Myocyte (in vitro differentiated cells): ENCODE measurements at places on chromosomes 13 and 19.

DNA sequence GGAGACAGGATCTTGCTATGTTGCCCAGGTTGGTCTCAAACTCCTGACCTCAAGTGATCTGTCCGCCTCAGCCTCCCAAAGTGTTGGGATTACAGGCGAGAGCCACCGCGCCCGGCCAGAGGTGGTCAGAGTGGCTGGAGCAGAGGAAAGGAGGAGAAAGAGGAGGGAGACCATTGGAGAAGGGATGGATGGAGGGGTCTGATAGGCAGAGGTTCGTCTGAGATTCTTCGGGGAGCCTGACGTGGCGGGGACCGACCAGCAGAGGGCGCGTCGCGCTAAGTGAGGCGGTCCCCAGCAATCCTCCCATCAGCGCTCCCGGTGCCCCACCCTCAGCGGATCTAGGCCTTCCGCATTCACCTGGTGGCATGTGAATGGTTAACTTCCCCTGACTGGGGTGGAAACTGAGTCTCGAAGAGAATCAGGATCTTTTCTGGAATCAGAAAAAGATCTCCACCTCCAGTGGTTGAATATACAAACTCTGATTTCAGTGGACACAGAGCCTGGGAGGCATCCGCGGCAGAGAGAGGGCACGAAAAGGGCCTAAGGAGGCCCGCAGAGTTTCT, 8.8 kb downstream of the GTPBP3 start:
- DNase-seq, result peak; percentile 64

DNA sequence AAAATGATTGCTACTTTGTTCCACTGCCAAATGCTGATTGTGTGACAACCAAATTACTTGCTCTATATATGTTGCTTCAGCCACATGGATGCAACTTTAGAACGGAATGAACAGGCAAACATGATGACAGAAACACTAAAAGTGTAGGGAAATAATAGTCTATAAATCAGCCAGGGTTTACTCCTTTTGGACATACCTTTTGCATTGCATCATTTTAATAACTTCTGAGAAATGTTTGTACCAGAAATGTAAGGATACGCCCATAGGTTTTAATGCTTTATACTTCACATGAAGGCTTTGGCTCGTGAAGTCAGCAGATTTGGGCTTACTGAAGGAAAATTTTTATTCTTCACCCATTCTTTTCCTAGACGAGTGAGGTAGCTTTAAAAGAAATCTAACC, 141.0 kb downstream of the POSTN start:
- no peak for DNase-seq

DNA sequence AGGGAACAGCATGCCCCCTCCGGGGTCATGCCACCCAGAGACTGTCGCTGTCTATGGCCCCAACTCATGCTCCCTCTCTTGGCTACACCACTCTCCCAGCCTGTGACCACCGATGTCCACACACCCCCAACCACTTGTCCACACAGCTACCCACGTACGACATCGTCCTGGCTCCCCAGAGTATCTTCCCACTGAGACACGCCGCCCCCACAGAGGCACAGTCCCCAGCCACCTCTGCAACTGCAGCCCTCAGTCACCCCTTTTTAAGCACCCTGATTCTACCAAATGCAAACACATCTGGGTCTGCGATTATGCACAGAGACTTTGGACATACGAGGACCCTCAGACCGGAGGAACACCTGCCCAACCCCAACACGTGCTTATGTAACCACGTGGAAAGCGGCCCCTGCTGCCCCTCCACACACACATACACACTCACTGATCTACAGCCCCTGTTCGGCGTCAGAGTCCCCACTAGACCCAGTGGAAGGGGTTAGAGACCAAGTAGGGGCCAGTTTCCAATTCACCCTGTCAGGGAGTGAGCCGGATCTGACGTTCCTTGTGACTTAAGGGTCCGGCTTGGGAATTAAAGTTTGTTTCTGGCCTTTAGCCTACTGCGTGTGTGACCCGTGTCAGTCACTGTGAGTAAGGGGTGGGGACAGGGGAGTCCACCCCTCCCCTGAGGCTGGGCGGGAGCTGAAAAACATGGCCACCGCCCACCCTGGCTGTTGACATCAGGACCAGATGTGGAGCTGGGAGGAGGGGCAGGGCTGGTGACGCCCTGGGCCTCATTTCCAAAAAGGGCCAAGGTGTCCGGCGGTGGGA, 11.9 kb upstream of the AXL start:
- no peak for DNase-seq

DNA sequence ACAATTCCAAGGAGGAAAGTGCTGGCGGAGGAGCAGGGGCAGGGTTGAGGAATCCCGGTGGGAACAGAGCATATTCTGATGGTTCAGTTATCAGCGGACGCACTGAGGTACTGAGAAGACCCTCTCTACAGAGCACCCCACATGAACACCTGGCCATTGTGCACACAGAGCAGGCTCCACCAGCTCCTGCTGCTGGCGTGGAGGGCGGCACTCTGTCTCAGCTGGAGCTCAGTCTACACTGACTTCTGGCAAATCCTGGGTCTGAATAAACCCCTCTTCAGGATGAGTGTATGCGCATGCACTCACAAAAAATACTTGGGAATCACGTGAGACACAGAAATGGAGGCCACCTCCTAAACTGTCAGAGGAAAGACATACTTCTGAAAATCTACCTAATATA, 114.4 kb upstream of the IRS2 start:
- no peak for DNase-seq

DNA sequence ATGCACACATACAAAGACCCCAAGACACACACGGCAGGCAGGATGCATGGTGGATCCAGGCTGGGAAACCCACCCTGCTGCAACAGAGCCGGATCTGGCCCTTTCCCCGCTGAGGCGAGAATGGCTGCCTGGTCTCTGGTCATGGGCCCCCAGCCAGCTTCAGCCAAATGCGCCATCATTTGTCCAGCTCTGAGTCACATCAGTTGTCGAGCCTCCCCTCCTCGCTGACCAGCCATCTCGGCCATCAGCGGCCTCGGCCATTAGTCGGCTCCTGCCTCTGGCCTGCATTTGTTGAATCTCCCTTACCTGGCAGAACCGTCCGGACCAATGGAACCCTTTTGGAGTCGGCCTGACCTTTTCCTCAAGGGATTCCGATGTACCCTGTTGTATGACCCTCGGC, 38.5 kb upstream of the POU2F2 start:
- no peak for DNase-seq

- DNase-seq, result no peak
Measured at GRCh38 chr19:49862391-49863253, 4.8 kb downstream of the PNKP start.

- no peak for DNase-seq
Measured at GRCh38 chr13:100536643-100537180, 51.9 kb downstream of the GGACT start.

DNA sequence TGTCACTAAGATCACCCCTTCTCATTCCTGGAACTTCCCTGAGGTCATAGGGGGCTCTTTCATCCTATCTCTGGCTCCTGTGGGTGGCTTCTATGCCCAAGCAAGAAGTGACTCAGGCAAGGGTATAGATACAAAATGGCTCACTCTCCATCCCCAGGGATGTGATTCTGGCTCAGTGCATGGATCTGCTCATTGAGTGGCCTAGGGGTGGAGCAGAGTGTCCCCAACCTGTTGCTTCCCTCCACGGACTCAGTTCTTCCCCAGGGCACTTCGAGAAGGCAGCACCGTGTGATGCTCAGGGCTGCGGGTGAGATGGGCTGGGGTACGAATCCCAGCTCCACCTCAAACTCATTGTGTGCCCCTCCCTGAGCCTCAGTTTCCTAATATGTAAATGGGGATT, 136.4 kb downstream of the PTPRS start:
- DNase-seq, result no peak

GRCh38 chr13:43537124-43537523, 249.6 kb downstream of the ENOX1 start:
- no peak for DNase-seq

GRCh38 chr13:36362251-36362650, 16.1 kb upstream of the SPART start:
- peak; percentile 20 for DNase-seq

DNA sequence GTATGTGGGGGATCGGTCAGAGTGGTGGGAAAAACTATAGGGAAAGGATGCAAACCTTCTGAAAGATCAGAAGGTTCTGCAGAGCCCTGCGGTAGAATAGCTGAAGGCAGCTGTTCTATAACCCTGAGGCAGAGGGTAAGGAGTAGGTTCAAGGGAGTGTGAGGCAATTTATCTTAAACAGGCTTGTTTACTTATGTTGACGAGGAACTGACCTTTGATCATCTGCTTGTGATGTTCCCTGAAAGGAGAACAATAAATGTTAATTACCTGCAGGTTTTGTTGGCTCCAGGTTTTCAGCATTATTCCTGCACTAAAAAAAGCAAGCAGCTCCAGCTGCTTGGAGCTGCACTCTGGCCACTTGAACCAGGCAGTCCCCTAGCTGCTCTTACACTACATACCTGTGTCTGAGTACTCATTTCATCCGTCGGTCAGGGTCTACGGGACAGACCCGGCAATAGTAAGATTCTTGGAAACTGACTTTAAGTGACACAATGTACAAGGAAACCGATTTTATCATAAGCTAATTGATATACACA, 202.1 kb downstream of the TBC1D4 start:
- DNase-seq, result no peak

- peak; percentile 13 for DNase-seq
Measured at GRCh38 chr13:99380921-99381645, 73.9 kb upstream of the GPR183 start.

GRCh38 chr19:35851213-35852028, 883 bp downstream of the NPHS1 start:
- no peak for DNase-seq

GRCh38 chr19:4208385-4209094, 20.8 kb upstream of the EBI3 start:
- peak; percentile 26 for DNase-seq

DNA sequence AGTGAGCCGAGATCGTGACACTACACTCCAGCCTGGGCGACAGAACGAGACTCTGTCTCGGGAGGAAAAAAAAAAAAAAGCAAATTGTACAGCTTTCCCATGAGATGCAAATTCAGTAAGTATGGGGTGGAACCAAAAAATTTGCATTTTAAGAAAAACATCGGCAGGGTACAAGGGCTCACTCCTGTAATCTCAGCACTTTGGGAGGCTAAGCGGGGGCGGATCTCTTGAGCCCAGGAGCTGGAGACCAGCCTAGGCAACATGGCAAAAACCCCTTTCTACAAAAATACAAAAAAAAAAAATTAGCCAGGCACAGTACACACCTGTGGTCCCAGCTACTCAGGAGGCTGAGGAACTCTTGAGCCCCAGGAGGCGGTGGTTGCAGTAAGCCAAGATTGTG, 91.2 kb downstream of the ELF1 start:
- DNase-seq, result no peak

GRCh38 chr13:91661692-91662490, 263.5 kb downstream of the GPC5 start:
- no peak for DNase-seq

- no peak for DNase-seq
Measured at GRCh38 chr13:43986421-43986981, 106.8 kb downstream of the LACC1 start.

DNA sequence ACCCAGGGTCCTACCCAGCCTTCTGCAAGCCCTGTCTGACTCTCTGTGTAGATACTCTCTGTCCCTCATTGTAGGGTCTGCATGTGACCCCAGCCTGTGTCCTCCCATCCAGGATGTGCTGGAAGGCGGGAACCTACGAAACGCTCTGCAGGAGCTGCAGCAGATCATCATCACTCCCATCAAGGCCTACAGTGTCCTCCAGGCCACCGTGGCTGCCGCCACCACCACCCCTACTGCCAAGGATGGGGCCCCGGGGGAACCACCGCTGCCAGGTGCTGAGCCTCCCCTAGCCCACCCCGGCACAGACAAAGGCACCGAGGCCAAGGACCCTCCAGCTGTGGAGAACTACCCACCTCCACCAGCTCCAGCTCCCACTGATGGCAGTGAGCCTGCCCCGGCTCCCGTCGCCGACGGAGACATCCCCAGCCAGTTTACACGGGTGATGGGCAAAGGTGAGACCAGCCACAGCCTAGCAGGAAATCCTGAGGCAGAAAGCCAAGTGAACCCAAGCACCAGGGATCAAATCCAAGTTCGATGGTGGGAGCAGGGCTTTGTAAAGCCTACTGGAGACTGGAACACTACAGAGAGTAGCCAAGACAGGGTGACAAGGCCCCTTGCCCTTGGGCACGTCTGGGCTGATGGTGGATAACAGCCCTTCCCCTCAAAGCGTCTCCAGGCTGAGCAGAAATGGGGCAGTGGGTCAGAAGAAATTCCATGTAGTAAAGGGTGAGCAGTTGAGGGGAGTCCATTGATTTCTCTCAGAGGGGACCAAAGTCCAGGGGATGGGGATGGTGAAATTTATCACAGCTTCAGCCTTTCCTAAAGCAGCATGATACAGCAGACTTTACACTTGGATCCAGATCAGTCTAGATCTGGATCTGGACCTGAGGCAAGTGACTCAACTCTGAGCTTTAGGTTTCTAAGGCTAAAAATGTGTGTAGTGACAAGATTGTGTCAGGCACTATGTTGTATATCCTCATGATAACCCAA, 13.2 kb downstream of the PAF1 start:
- no peak for DNase-seq

DNA sequence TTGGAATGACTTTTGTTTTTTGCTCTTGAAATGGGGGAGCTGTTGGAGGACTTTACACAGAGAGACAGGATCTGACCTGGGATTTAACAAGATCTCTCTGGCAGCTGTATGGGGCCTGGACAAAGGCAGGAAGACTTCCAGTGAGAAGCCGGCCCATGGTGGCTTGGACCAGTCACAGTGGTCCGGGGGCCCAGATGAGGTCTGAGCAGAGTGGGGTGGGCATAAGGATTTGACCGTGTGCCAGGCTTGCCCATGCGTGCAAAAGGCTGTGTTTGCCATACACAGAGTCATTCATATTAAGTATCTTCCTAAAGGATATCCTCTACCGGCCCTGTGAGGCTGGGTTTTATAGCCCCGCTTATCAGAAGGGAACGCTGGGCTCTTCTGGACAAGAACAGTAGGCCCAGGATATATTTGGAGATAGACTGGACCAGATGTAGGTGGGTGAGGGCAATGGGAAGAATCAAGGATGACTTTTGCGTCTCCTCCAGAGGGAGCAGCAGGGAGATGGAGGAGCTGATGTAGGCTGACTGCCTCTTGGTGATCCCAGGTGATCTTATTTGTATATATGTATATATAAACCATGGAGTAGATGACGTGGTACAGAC, 4.1 kb downstream of the SPACA6 start:
- DNase-seq, result no peak

GRCh38 chr19:6021878-6022569, 44.1 kb upstream of the RANBP3 start:
- DNase-seq, result peak; percentile 63

GRCh38 chr19:55206664-55207500, 2.4 kb downstream of the PTPRH start:
- DNase-seq, result peak; percentile 83
